ENCODE measurements at places on chromosomes 3 and 15.

GRCh38 chr3:9194509-9195184, 54.8 kb downstream of the SRGAP3 start:
- DNase-seq = peak; percentile 100

- no peak for DNase-seq
Observed at GRCh38 chr3:21877214-21877754, 126.3 kb upstream of the ZNF385D start.

- no peak for DNase-seq
Observed at GRCh38 chr3:157129803-157130466, 30.0 kb downstream of the CCNL1 start.

GRCh38 chr3:194166682-194167479, 30.9 kb downstream of the HES1 start:
- DNase-seq = peak; percentile 41

DNA sequence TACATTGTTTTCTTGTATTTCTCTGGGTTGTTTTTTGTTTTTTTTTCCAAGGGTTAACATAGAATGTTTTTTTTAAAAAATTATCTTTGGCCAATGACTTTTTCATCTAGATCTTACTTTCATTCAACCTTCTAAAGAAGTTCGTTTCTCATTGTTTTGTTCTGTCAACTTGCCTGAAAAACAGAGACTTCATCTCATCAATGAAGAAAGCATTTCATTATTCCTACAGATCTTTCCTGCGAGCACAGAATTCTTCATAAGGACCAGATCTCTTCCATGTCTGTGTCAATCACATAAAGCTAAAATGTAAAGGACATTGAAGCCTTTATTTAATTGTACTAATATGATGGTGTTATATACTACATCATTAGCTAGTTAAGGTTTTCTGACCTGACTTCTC, 9.7 kb upstream of the EIF3J start:
- no peak for DNase-seq

- DNase-seq = peak; percentile 27
Observed at GRCh38 chr3:62319570-62320243, 53.6 kb downstream of the FEZF2 start.

GRCh38 chr3:110646055-110646454, 425.6 kb upstream of the NECTIN3 start:
- no peak for DNase-seq

DNA sequence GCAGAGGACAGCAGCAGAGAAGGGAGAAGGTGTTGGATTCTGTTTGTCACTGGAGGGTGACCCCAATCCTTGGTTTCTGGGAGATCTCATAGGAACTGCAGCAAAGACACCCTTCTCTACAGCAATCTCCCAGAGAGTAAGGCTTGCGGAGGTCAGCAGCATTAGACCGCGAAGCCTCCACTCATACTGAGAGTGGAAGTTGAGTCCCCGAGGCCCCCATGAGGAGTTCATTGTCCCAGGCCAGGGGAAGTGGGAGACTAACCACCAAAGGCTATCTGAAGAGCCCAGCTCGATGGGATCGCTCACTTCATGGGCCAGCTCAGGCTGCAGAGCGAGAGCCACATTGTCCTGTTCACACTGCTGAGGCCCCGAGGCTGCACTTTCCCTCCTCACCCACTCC, 44.6 kb downstream of the GLDN start:
- DNase-seq = no peak

- no peak for DNase-seq
Observed at GRCh38 chr3:78026318-78026828, 986.5 kb downstream of the ROBO2 start.

GRCh38 chr3:23455775-23456174, 252.6 kb downstream of the UBE2E2 start:
- DNase-seq = no peak

- DNase-seq = peak; percentile 41
Observed at GRCh38 chr3:9947025-9947995, 4.9 kb downstream of the PRRT3 start.

GRCh38 chr3:130528120-130528519, 11.1 kb downstream of the COL6A6 start:
- DNase-seq = no peak

DNA sequence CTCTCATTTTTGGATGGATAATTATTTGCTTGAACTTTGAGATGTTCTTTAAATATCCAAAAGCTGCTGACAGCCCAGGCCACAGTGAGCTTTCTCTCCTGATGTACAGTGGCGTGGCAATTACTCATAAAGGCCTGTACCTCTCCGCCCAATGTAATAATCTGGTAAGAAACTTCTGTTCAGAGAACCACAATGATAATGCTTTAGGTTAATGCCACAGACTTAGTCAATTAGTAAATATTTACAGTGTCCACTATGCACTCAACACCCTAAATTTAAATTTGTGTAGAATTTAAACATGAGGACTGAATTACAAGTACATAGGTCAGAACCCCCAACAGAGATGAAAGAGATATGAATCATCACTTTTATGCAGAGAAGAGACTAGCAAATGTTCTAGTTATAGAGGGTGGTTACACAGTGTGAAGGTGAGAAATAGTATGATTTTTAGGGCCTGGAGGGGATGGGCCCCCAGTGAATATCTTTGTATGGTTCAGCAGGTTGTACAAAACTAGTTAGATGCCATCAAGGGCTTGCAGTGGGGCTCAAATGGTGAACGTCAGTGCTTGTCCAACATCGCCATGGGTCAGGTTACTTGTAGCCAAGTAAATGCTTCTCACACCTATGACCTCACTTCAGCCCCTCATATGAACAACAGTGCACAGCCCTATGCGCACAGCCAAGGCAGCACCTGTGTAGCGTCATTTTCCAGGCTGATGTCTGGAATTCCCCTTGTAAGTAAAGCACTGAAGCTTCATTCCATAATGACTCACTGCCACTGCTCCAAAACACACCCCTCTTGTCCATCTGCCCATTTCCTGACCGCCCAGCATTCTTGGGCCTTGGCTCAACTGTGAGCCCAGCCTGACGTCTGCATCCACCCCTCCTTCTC, 13.3 kb downstream of the ABHD2 start:
- DNase-seq = no peak

- no peak for DNase-seq
Observed at GRCh38 chr3:123861081-123861836, 22.9 kb downstream of the MYLK start.

DNA sequence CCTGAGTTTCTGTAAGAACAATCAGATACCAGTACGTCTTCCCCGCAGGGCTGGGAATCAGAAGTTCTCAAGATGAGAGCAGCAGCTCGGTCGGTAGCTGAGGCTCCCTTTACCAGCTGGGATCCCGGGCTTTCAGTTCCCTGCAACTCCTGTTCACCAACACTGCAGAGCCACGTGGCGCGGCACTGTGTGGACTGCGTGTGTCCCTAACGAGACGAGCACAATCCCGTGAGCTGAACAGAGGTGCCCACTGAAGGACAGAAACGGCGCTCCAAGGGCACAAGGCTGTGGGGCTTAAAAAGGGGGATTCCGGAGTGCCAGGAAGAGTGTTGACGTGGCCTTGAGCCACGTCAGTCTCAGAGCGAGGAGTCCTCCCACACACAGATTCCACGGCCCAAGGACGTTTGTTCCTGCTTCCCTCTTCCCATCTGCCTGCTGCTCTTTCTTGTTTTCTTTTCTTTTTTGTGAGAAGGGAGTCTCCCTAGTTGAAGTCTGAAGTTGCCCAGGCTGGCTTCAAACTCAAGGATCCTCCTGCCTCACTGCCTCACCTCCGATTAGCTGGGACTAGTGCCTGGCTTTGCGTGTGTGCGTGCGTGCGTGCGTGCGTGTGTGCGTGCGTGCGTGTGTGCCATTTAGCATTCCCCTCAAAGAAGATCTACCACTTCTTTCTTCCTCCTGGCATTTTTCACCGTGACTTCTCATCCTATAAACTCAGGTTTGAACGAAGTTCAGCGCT, 37.1 kb upstream of the RPL35A start:
- DNase-seq = no peak

GRCh38 chr3:156910022-156910421, 83.9 kb downstream of the LEKR1 start:
- no peak for DNase-seq

DNA sequence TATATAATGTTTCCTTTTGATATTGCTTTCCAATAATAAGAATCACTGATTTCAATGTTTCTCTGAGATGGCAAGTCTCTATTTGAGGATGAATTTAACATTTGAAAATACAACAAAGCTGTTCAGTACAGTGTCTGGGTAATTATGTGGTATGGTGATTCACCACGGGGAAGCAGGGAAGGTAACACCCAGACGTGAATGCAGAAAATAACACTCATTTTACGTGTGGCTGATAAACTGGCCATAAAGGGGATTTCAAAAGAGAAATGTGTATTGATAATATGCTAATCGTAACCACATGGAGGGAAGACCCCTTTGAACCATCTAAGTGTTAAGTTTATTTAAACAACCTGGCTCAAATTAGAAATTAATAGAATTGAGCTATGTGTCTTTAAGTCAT, 344.6 kb downstream of the GRM7 start:
- no peak for DNase-seq

DNA sequence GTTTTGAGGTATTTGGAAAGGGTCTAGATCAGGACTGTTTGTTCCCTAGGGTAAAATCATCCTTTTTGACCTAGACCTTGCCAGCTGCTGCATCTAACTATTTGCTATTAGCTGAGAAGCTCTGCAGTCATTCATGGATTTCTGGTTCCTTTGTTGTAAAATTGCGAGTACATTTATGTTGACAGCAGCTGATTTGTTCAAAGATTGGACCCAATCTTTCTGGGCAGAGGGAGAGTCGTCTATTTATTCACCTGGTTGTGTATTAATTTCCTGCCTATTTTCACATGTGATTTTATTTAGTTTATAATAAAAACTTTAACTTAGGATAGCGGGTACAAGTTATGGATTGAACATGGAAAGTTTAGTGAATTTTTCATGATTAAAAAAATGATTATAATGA, 236.3 kb downstream of the CNTN4 start:
- no peak for DNase-seq

DNA sequence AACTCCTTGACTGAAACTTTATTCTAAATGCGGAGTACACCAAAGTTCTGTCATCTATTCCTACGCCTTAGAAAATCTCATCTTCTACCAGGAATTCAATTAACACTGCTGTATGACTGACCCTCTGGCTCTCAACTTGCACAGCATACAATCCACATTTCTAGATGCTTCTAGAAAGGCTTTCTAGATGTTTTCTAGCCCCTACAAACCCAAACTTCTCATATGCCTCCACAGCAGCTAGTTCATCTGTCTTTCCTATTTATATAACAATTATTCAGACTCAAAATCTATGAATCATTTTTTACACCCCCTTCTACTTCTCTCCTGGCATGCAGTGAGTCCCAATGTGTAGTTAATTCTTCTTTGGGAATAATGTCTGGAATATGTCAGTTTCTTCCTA, 13.2 kb downstream of the INO80 start:
- DNase-seq = no peak

DNA sequence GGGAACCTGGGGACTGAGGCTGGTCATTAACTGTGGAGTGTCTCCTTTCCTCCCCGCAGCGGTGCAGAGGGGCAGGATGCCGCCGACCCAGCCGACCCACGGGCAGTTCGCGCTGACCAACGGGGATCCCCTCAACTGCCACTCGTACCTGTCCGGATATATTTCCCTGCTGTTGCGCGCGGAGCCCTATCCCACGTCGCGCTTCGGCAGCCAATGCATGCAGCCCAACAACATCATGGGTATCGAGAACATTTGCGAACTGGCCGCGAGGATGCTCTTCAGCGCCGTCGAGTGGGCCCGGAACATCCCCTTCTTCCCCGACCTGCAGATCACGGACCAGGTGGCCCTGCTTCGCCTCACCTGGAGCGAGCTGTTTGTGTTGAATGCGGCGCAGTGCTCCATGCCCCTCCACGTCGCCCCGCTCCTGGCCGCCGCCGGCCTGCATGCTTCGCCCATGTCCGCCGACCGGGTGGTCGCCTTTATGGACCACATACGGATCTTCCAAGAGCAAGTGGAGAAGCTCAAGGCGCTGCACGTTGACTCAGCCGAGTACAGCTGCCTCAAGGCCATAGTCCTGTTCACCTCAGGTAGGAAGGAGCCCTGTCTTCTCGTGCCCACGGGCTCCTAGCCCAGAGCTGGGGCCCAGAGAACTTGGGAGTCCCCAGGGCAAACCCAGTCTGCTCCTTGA, 3.7 kb downstream of the NR2F2 start:
- no peak for DNase-seq

DNA sequence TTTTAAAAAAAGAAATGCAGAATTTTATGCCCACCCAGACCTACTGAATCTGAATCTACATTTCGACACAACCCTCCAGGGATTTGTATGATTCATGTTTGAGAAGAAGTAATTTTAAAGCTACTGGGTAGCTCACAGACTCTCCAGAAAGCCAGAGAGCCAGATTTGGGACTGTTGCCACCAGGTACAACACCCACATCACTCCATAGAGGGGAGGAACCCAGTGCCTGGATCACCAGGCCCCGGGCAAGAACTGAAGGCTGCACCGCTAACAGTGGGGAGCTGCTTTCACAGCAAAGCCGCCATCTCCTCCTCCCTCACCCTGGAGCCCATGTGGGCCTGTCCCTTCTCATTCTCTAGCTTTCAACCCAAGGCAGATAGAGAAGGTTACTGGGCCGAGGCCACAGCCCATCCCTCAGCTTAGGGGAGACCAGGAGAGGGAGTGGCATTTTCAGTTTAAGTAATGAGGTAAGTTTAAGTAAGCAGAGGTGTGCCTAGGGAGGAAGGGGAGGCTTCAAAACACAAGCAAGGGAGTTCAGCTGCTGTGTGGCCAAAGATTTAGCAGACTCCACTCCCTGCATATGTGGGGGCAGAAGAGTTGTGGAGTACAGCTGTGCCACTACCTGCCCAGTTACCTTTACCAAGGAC, 109.8 kb downstream of the IL12A start:
- no peak for DNase-seq

- DNase-seq = no peak
Observed at GRCh38 chr15:42832576-42832975, 88.0 kb downstream of the TTBK2 start.

DNA sequence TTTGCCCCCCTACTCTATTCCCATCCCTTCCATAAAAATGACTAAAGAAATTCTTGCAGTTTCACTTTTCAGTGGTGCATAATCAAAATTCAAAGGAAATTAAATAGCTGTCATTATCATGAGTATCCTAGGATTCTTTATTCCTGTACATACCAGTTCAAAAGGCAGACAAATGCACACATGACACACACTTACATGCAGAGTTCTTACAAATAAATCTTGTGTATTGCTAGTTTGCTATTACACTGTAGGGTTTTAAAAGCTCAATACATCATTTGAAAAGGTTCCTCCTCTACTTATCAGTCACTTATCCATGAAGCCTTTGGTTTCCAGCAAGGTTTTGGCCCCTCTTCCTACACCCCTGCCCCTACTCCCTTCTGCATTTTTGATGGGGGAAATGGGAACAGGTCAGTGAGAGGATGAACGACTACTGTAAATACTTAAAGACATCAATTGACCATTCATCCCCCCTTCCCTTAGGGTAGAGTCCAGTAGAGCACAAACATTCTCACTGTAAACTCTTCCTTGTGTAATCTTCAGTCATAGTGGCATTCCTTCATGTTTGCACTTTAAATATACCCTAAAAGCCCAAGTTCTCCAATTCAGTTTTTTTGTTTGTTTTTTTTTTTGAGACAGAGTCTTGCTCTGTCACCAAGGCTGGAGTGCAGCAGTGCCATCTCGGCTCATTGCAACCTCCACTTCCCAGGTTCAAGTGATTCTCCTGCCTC, 92.6 kb downstream of the SUCLG2 start:
- DNase-seq = no peak

All from NCI-H2029 treated with DMSO at 0.1 percent for 48 hours (cell line).